ENCODE measurements at places on chromosomes 2 and 18. TPM values are rescaled to one million over a fixed set of nuclear protein-coding genes. Genes with fewer than 3 reads are reported as not detected.

The SNTG2 gene
- total RNA-seq = under 0.01 TPM

The RNU2-63P gene
- not detected for total RNA-seq

The FRZB gene
- total RNA-seq = 0.43 TPM

The GLI2 gene
- total RNA-seq = 22.5 TPM

The EVX2 gene
- not detected for total RNA-seq

The RAB17 gene
- total RNA-seq = 0.43 TPM

The CPLX4 gene
- under 0.01 TPM for total RNA-seq

The RAX gene
- not detected for total RNA-seq

The LBH gene
- total RNA-seq = 548 TPM

The LIMS3 gene
- total RNA-seq = 14.2 TPM

The NAT8 gene
- total RNA-seq = not detected

The TACR1 gene
- not detected for total RNA-seq

The CROCC2 gene
- total RNA-seq = not detected

The MC5R gene
- total RNA-seq = not detected

DNA sequence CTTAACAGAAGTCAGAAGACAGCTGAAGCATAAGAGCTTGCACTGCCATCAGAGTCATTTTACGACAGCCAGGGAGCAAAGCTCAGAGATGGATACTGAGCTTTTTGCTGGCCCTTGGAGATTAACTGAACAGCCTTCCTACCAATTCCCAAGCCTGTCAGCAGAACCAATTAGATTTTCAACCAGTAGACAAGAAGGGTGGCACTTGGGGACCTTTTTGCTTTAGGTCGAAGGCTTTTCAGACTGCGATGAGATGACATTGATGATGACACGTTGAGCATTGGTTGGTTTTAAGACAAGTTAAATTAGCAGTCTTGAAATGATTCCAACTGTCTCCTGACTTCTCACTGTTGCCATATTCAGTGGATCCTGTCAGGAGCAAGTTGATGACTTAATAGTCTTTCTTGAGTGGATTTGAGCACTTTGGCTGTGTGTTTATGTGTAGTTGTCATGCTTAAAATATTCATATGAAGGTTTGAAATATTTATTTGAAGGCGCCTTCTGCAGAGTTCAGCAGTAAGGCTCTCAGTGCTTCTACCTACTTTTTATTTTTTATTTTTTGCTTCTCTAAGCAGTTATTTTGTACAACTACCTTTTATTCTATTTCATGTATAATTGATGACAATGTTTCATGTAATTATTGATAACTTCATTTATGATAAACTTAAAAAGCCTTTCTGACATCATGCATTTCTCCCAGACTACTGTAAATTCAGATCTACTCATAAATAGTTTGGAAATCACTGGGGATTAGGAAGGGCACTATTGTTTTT lies 256.7 kb downstream of the CAMKMT start:
- DNase-seq = no peak

DNA sequence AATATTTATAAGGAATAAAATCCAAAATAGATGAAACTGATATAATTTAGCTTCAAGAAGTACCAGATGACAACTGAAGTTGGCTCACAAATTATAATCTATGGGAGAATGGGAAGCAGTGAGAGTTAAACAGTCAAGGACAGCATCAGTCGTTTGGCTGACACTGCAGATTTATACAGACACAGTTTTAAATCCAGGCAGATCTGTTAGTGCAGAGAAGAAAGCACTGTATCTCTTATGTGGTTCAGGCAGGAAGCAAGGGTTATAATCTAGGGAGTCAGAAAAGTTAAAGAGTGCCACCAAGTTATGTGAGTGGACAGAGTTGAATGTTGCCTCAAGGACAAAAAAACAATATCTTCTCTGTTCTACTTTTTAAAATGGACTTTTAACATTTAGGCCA lies 880.2 kb downstream of the TSN start:
- peak; percentile 16 for DNase-seq

DNA sequence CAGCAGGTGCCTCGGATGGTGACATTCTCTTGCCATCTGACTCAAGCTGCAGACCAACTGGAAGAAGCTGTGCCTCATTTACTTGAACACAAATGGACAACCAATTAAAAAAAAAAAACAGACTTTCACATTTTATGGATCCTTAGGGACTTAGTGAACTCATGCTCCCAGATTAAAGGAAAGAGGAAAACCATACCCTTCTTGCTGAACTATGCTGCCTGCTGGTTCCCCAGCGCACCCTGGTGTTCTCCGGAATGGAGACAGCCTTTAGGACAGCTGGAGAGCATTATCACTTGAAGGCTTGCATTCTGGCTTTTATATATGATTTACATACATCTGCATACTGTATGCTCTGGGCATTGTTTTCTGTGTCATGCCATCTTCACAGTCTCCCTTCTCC lies 370.7 kb downstream of the SLC4A3 start:
- DNase-seq = peak; percentile 22

DNA sequence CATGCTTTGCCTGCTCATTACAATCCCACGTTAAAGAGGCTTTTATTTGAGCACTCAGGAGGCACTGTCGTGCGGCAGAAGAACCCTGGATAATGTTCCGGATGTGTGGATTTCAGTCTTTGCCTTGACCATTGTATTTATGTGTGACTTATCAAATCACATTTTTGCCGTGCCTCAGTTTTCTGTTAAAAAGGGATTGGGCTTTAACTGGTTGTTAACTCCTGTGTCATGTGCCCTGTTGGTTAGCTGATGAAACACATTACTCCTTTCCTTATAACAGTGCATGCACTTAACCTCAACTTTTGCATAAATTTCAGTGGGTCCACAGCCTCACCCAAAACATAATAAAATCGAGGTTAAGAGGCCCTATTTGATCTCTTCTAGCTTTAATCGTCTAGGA lies 52.7 kb downstream of the NAB1 start:
- no peak for DNase-seq

DNA sequence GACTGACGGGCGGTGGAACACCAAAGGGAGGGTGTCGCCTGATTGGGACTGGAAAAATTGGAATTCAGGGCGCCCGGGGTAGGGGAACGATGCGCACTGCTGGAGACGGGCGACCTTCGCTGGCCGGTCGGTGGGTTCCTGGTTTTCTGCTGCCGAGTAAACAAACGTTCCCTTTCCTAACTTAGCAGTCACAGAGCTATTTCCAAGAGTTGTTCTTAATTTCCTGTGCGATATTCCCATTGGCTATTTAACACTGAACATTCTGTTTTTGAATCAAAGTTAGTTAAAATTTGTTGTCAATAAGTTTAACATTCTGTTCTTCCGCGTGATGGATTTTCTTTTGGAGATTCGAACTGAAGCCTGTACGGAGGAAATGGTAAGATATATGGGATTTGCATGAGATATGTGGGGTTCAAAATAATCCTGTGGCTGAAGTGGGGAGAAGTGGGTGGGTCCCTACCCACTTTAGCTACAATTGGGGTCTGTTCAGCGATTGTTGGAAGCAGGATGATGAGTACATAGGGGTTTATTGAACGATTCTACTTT lies 862 bp downstream of the C18orf54 start:
- peak; percentile 40 for DNase-seq

GRCh38 chr2:8847400-8847799 lies 10.0 kb upstream of the KIDINS220 start:
- no peak for DNase-seq

GRCh38 chr2:47295981-47296635 lies 106.8 kb upstream of the MSH2 start:
- no peak for DNase-seq

- DNase-seq = no peak
Measured at GRCh38 chr2:59463426-59463825, 1090.0 kb downstream of the BCL11A start.

- no peak for DNase-seq
Measured at GRCh38 chr2:7825591-7826312, 856.1 kb upstream of the ID2 start.

- DNase-seq = no peak
Measured at GRCh38 chr2:99354070-99354469, 16.9 kb downstream of the EIF5B start.

- DNase-seq = no peak
Measured at GRCh38 chr2:150339282-150339681, 148.2 kb downstream of the RND3 start.

- DNase-seq = peak; percentile 92
Measured at GRCh38 chr2:111120253-111121027, at the start of gene BCL2L11. Gene BCL2L11 (plus strand): TSS chr2:111120914. CDS start chr2:111123746, 2,832 bp downstream.

DNA sequence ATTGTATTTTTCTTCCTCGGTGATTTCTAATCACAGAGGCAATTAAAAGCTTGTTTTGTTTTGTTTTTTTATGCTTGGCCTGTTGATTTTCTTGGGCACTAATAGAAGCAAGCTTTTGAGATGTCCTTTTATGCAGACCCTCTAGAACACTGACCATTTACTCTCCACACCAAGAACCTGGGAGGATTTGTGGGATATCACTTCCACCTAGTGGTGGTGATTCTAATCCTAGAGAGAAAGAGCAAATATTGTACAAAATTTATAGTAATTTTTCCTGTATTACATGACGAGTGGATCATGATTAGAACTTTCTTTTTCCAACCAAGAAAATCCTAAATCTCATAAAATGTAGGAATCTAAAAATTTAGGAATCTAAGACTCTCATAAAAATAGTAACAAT lies 23.4 kb downstream of the NEMP2 start:
- peak; percentile 54 for DNase-seq

- no peak for DNase-seq
Measured at GRCh38 chr18:40412410-40412809, 1542.6 kb upstream of the PIK3C3 start.

- no peak for DNase-seq
Measured at GRCh38 chr2:71704131-71704561, 250.8 kb downstream of the DYSF start.

- DNase-seq = no peak
Measured at GRCh38 chr18:24370120-24370519, 27.5 kb downstream of the OSBPL1A start.

- DNase-seq = no peak
Measured at GRCh38 chr2:206986943-206987342, 47.6 kb downstream of the CPO start.

DNA sequence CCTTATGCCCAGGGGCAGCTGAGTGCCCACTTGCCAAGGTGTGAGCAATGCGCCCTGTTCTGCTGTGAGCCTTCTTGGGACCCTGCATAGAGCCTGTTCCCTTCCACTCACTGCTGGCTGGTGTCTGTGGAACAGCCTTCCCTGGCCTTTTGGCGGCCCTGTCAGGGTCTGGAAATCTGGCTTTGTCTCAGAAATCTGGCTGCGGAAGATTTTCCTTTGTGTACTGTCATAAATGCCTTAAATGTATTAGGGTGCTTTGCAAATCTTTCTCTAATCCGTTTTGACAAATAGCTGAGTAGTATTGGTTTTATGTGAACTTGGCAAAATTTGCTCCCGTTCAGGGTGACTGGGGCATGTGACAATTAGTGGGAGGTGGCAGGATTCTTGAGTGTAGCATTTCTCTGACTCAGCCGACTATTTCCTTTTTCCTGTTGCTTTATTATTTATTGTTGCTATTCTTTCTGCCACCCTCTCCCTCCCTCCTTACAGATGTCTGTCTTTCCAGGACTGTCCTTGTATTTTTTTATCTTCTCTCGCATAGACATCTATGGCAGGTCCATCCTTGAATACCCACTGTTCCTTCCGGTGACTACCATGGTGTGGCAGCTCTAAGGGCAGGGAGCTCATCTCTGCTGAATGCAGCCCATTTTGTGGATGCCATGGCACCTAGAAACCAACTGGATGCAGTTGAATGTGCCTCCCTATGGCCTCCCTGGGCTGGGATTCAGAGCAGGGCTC lies 41.8 kb downstream of the LDLRAD4 start:
- peak; percentile 3 for DNase-seq

GRCh38 chr2:102337012-102337411 lies 18.6 kb upstream of the IL18R1 start:
- DNase-seq = peak; percentile 56

DNA sequence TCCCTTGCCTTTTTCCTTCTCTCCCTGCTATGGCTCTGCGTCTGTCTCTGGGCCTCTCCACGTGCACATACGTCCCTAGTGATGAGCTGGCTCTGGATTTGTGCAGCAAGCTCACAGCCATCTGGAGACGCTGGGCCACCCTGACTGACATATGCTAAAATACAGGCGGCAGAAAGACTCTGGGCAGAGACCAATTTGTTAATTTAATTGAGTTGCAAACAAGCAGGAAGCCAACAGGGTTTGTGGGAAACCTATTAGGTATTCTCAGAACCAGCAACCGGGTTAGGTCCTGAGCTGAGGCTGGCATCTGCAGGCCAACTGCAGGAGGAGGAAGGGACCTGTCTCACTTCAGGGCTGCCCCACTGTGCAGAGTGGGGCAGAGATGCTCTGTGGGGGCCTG lies 53.5 kb upstream of the SMAD2 start:
- DNase-seq = no peak

DNA sequence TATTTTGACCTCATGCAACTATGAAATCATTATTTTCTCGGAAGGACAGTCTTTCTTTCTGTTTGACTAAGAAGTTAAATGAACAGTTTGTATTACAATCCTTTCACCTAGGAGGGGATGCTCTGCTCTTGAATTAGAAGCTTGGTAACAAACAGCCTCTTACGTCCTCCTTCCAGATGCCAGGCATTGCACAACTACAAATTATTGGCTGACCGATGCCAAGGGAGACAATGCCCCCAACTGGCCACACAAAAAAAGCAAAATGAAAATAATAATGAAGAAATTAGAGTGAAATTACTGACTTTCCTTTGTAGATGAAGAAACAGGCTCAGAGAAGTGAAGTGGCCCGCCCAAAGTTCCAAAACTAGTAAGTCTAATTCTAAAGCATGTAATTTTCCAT lies 177.9 kb downstream of the CYRIA start:
- DNase-seq = peak; percentile 30

Measured in fibroblast of villous mesenchyme (primary cell).